Germinal center (tissue), 1 donor: ENCODE measurements at places on chromosomes 1 and 21.

DNA sequence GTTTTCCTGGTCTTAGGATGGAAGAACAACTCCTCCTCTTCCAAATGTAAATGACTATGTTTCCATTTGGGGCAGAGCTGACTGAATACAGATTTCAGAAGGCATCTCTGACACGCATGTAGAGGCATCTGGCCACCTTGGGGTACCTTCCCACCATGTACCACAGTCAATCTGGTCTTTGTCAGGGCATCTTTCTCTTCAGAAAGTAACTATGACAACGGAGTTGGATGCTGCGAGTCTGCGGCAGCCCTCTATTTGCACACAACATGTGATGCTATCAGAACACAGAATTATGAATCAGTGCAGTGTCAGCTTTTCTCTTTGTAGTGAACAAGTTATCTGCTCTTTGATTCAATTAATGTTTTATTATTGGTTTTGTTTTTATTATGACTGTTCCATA lies 94.7 kb downstream of the TSEN15 start:
- no peak for DNase-seq

- DNase-seq, result no peak
These were observed 21.2 kb upstream of the IFNAR2 start for GRCh38 chr21:33208534-33208933.

- peak; percentile 88 for DNase-seq
These were observed 5.7 kb upstream of the TPRG1L start for GRCh38 chr1:3618881-3619671.

GRCh38 chr21:32392299-32392879 lies 423 bp downstream of the URB1 start:
- no peak for DNase-seq

GRCh38 chr1:236159704-236160539 lies 17.6 kb downstream of the GPR137B start:
- peak; percentile 66 for DNase-seq

- DNase-seq, result no peak
These were observed 9.2 kb upstream of the H6PD start for GRCh38 chr1:9225411-9225785.

DNA sequence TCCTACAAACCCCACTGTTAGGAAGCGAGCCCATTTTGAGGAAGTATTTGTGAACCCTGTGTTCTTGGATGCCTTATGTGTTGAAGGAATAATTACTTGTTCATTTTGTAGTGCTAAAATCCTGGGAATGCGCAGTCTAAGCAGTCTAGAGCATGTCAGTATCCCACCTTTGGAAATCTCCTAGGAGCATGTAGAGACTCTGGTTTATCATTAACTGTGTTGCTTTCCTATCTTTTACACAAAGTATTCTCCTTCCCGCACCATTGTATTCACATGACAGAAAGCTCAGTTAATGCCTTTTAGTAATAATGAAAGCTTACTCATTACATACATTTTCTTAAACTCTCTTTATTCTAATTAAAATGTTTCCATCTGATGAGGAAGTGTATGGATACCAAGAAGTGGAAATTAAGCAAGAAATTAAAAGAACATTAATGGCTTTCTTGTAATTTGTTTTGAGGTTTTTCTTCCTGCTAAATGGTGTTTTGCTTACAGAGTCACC lies 99.4 kb downstream of the CAMTA1 start:
- DNase-seq, result no peak

DNA sequence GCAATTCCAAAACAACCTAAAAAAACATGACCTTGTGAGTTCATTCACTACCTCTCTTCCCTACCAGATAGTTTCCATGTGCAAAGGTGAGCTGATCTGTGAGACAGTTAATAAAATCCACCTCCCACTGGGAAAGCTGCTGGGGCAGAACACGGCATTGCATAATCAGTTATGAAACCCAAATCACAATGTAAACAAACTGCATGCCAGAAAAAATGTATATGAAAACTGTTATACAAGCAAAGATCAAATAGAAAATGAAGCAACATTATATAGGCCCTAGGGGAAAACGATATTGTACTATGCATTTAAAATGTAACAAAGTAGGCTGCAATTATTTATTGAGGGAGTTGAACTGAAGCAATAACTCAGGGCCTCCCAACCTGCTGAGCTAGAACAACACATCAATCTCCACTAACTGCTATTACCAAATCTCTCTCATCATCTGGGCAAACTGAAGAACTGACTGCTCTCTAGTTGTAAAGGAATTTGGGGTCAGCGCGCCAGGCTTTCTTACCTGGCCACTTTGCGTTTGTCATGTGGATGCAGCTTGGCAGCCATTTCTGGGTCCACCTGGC lies 31.0 kb downstream of the TRIT1 start:
- DNase-seq, result no peak
